ENCODE measurements at places on chromosomes 5 and 9.

GRCh38 chr9:121599872-121600585 lies 51.4 kb upstream of the DAB2IP start:
- DNase-seq, result no peak

GRCh38 chr9:124345751-124346281 lies 69.4 kb downstream of the PSMB7 start:
- no peak for DNase-seq

DNA sequence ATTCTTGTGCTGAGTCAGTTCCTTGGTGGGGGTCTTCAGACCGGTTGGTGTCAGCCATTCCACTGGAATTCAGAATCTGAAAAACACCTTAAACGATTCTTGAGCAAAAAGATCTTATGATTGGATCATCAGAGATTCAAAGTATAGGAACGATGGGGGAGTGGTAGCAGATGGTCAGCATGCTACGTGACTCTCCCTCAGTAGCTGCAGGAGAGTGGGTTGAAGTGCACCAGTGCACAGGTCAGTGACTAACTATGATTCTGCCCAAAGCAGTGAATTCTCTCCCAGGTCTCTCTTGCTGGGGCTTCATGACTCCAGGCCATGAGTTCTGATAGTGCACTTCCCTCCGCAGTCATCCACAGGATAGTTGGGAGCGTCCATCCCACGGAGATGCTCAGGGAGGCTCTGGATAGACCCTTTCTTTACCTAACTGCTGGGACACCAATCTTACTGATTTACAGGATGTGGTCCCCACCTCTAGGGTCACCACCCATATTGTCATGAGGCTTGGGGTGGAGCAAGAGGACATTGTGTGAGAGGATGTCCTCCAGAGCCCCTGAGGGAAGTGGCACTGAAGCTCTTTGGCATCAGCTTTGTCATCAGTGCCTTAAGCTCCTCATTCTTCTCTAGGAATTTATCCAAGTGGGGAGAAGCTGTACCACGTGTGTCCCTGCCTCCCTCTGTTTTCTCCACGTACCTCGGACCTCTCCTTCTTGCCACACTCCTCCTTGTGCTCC lies 62.0 kb downstream of the RASGRF2 start:
- no peak for DNase-seq

DNA sequence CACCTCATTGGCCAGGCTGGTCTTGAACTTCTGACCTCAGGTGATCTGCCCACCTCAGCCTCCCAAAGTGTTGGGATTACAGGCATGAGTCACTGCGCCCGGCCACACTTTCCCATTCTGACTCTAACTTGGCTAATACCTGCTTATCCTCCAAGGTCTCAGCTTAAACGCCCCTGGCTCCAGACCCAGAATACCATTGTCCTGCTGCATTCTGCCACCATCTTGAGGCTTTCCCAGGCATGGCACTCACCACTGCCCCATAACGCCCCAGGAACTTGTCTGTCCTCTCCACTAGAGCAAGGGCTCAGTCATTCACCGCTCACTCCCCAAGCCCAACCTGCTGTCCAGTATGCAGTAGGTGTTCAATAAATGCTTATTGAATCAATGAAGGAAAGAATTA lies 39.8 kb downstream of the CAMK2A start:
- DNase-seq, result no peak

- DNase-seq, result peak; percentile 84
These were observed 212.0 kb downstream of the ARHGAP26 start for GRCh38 chr5:142981886-142982820.

GRCh38 chr9:86202338-86202882 lies 57.0 kb downstream of the C9orf153 start:
- peak; percentile 77 for DNase-seq

DNA sequence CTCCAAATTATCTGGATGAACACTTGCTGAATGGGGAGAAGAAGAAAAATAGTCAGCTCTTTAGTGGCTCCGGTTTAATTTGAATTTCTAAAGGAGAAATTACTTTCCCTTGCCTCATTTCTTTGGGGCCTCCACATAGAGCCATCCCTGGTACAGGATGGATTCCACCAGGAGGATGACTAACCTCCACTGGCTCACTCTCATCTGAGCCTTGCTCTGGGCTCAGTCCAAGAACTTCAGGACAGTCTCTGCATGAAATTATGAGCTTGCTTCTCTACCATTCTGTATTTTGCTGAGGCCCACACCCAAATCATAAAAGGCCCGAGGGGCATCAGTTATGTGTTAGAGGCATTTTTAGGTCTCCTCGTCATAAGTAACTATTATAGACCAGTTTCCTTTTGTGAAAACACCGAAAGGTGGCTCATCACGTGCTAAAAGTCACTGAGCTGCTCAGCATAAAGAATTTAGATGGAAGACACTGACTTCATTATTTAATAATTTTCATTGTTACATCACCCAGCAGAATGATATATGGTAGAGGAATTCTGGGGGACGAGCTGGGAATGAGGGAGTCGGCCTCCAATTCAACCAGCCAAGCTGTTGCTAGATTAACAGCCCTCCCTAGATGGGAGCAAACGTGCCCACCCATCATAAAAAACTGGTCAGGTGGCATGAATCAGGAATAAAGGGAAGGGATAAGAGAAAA lies 222.1 kb downstream of the TARS1 start:
- DNase-seq, result peak; percentile 45

DNA sequence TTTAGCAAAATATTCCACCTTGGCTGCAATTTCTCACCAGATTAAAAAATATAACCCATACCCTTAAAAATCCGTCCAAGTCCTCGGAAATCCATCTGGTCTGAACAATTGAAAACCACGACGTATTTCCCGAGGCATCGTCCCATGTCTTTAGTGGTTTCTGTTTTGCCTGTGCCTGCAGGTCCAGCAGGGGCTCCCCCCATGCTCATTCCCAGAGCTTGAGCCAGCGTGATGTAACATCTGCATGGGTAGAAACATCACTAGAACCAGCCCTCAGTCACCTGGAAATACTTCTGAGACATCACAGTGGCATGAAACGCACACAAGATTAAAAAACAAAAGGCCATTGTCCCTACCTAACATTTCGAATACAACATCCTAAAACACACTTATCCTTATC lies 114.0 kb downstream of the DNAH5 start:
- no peak for DNase-seq

DNA sequence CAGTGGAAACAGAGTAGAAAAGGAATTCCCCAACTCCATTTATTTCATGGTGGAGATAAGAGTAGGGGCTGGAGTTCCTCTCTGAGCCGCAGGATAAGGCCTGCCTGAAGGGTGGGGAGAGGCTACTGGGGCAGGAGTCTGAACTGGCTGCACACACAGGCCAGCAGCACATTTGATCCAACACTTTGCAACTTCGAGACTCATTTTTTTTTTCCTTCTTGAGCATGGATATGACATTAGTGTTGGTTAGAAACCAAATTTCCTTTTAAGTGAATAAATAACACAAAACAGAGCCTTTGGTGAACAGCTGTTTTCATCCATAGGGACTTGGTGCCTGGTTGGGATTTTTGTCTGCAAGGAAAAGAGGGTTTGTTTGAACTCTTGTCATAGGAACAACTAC lies 76.6 kb downstream of the RALGPS1 start:
- no peak for DNase-seq

DNA sequence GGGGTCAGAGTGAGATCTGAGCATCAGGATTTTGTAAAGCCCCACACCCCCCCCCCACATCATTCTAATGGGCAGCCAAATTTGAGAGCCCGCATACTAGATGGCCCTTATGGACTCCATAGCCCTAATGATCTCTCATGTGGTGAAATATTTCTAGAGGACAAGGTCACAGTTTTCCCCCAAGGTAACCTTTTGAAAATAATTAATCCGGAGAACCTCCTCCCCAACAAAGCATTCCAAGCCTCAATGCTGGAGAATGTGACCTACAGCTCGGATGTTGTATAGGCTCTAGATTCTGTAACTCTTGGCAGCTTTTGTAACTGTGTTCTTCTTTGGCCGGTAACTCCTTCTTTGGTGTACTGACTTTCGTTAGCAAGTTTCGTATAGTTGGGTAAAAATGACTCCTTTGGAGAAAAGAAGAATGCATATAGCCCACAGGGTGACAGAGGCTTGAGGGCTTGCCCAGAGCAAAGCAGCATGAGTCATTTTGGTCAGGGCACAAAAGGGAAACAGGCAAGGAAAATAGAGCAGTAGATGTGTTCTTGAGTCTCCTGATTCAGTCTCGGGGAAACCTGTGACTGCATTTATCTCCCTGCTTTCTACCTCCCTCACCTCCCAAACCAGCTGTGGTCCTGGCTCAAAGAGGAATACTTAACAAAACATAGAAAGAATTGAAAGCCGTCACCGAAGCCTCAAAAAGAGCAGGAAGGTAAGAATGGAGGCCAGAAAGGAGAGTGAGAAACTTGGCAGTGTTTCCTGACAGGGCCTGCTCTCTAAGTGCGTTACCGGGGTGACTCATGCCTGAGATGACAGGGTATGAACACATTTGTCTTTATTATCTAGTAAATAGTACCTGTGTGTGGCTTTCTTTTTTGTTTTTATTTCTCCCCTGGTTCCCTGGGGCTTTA lies 6.6 kb upstream of the XPA start:
- peak; percentile 86 for DNase-seq

DNA sequence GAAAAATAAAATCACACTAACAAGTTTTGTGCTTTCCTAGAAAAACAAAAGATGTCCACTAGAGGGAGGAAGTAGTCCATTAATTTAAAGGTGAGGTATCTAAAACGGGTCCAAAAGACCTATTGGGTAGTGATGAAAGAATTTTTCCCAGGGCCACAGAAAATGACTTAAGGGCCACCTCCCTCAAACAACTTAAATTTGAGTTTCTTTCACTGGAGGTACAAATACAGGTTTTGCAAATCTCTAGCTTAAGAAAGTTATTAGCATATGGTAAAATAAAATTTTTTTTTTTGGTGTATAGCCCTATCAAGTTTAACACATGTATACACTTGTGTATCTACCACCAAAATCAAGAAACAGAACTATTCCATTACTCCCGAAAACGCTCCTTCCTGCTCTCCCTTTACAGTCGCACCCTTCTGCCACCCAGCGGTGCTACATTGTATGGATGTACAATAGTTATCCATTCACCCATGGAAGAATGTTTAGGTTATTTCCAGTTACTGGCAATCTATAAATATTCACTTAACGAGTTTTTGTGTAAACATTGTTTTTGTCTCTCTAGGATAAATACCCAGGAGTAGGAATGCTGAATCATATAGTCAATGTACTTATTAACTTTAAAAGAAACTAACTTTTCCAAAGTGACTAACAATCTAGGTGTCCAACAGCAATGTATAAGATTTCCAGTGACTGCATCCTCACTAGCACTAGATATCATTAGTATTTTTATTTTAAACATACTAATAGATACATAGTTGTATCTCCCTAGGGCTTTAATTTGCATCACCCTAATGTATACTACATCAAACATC lies 21.9 kb downstream of the DEPDC1B start:
- peak; percentile 77 for DNase-seq

DNA sequence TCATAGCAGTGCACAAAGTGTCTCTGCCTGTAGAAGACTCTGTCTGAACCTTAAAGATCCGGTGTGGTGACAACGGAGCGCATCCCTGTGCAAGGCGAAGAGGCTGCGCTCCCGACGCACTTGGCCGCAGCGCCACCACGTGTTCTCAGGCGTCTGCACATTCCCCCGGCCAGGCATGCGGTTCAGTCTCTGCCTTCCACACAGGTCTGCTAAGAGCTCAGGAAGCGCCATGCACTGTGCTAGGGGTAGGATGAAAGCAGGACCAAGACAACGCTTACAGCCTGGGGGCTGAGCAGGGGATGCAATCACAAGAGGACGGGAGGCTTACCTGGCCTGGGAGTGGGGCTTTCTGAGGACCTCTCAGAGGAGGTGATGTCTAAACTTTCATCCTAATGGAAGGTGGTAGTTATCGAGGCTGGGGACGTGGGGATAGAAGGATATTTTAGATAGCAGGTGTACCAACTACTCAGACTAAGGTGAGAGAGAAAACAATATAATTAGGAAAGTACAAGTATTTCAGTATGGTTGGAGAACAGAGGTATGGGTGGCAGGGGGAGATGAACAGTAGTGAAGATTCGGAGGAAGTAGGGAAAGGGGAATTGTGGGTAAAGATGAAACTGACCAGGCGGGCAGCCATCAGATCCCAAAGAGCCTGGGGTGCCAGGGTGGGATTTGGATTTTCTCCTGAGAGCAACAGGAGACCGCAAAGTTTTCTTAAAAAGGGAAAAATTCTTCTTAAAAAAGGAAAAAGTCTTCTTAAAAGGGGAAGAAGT lies 13.3 kb downstream of the CAPSL start:
- peak; percentile 81 for DNase-seq

- DNase-seq, result peak; percentile 71
These were observed 253 bp downstream of the SLC12A2 start for GRCh38 chr5:128083811-128084227.

DNA sequence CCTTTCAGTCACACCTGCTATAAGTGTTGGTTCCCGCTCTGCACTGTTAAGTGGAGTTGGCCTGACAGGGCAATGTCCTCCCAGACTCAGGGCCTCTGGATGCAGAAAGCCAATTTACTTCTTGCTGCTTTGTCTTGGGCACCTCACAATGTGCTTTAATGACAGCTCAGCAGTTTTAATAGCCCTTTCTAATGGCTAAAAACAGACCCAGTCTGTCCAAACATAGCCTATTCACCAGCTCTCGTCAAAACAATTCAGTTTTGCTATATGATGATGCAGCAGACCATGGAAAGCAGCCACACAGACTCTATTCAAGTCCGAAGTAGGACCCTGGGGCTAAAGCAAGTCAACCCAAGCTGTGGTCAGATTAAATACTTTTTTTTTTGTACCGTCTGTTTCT lies 529.1 kb upstream of the SEMA6A start:
- DNase-seq, result no peak

DNA sequence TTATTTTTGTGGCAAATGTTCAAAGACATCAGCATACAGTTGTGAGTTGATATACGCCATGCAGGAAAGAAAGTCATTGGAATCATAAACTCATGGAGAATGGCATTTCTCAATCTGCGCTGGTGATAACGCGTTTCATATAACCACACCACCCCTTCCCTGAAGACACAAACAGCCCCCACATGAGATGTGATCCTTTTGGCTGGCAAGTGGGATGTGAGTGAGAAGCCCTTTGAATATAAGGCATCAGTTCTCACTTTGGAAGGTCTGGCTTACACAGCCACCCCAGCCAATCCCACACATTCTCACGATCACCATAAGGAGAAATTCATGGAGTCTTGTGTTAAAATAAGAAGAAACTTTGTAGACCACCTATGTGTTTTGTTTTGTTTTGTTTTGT lies 725.0 kb downstream of the PRELID2 start:
- DNase-seq, result no peak

DNA sequence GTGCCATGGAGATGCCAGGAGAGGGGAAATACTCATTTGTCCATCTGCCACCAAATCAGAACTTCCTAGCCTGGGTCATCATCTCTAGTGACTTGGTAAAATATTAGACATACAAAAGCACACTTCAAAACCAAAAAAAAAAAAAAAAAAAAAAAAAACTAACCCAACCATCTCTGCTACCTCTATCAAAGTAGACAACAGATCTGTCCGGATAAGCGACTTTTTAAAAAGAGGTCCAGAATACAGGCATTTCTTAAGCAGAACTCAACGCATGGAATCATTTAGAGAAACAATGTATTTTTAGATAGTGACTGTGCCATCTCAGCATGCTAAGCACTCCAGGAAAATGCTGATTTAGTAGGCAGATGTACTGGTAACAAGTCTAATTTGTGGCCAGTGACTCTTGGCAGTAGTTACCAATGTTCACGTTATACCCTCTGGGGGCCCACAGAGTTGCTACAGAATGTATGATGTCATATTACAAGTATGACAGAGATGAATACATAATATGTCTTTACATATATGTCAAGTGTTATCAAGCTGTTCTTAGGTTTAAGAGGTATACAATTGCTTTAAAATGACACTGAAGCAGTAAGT lies 107.8 kb downstream of the SMIM23 start:
- DNase-seq, result peak; percentile 63

Data from choroid plexus epithelial cell (primary cell).